Choroid plexus epithelial cell (primary cell): ENCODE measurements at places on chromosomes 12 and 14.

DNA sequence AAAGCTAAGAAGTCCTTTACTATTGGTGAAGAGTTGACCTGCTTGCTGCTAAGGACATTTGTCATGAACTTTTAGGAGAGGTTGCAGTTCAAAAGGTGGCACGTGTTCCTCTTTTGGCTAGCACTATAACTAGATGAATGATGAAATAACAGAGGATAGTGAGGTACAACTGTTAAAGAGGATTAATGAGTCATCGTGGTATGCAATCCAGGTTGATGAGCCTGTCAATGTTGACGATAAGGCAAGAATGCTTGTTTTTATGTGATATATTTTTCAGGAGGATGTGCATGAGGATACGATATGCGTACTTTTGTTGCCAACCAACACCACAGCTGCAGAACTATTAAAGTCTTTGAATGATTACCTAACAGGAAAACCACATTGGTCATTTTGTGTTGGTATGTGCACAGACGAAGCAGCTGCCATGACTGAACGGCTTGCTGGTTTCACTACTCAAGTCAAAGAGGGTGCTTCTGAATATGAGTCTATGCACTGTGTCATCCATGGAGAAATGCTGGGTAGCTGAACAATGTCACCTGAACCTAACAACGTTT is 10.6 kb downstream of the CEP128 start:
- DNase-seq: peak; percentile 93

DNA sequence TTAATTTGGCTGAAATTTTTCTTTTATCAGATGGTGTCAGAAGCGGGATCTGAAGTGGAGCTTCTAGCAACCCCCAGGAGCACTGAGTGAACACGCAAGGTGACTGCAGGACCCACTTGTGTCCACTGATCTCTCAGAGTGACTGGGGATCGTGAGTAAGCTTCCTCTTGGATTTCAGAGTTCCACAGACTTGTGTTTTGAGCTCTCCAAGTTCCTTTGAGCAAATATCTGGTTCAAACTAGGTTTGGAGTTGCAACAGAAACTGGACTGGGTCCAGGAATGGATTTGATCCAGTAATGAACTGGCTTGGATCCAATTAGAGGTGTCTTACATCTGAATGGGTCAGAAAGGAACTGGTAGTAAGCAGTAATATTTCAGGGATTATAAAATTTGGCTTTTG is 24.7 kb upstream of the B4GALNT1 start:
- DNase-seq: peak; percentile 68

- DNase-seq: peak; percentile 87
Measured at GRCh38 chr14:25042362-25043299, 7.3 kb downstream of the STXBP6 start.

- no peak for DNase-seq
Measured at GRCh38 chr12:5187136-5187535, 143.5 kb downstream of the KCNA5 start.

- no peak for DNase-seq
Measured at GRCh38 chr12:8906266-8907180, 7.8 kb upstream of the PHC1 start.

- DNase-seq: no peak
Measured at GRCh38 chr12:116808113-116809105, 70.3 kb downstream of the RNFT2 start.

GRCh38 chr14:93402951-93403350 is 27.8 kb upstream of the UNC79 start:
- no peak for DNase-seq

GRCh38 chr12:88579161-88579517 is 1.1 kb downstream of the KITLG start:
- no peak for DNase-seq

- peak; percentile 44 for DNase-seq
Measured at GRCh38 chr14:92670643-92671366, 77.6 kb downstream of the LGMN start.
